ENCODE measurements at places on chromosomes 1 and 21.

DNA sequence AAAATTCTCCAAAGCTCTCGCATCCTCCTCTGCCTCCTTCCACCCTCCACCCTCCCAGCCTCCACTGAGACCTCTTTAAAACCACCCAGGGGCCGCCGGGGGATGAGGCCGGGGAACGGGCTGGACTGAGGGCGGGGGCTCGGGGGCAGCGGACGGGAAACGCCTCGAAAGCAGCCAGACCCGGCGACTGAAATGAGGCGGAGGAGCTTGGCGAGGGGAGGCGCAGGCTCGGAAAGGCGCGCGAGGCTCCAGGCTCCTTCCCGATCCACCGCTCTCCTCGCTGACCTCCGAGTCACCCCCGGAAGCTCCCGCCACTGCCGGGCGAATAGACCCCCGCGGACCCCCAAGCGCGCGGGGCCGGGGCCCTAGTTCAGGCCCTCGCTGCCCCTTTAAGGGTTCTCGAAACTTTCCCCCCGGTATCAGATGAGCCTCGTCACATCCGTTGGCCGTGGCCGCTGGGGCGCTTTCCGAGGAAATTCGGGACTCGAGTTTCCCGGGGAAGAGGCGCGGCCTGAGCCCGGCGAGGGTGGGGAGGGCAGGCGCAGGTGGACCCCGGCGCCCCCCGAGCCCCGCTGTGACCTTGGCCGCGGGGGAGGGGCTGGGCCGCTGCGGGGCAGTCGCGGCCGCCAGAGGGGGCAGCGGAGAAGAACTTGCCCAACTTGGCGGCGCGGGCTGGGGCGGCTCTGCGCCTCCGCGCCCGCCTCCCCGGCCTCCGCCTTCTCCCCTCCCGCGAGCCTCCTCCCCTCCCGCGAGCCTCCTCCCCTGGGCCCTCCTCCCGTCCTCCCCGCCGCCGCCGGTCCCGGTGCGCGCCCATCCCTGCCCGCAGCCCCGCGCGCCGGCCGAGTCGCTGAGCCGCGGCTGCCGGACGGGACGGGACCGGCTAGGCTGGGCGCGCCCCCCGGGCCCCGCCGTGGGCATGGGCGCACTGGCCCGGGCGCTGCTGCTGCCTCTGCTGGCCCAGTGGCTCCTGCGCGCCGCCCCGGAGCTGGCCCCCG lies at the start of gene BACE2:
TSS of gene BACE2 (plus strand) at position 813 of the 995 bp plus-strand sequence. CDS start at position 917, 104 bp downstream.
- DNase-seq = no peak

GRCh38 chr1:17688217-17688810 lies 66.8 kb upstream of the ACTL8 start:
- no peak for DNase-seq

- DNase-seq = no peak
Observed at GRCh38 chr1:22781483-22781882, 70.8 kb downstream of the EPHB2 start.

DNA sequence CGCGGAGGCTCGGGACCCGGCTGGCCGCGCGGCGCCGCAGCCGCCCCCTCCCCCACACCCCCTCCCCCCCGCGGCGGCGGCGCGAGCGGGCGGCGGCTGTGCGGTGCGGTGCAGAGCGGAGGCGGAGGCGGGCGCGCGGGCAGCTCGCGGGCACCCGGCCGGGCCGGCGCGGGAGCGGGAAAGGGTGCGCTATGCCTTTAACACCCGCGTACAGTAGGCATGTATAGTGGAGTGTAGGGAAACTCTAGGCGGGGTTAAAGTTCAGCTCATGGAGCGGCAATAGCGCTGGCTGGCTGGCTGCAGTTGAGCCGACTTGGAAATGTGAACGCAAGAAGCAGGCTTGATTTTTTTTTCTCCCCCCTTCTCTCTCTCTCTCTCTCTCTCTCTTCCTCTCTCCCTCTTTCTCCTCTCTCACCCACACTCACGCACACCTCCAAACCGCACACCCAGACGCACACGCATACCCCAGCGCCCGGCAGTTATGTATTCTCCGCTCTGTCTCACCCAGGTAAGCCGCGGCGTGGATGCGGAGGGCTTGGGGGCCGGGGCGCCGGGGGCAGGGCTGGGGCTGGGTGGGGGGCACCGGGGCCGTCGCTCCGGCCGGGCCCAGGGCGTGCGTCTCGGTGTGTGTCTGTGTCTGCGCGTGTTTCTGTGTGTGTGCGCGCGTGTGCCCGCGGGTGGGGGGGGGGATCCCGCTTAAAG lies at the start of gene NFIA:
TSS of gene NFIA (plus strand) at position 251 of the 702 bp plus-strand sequence.
- DNase-seq = no peak

DNA sequence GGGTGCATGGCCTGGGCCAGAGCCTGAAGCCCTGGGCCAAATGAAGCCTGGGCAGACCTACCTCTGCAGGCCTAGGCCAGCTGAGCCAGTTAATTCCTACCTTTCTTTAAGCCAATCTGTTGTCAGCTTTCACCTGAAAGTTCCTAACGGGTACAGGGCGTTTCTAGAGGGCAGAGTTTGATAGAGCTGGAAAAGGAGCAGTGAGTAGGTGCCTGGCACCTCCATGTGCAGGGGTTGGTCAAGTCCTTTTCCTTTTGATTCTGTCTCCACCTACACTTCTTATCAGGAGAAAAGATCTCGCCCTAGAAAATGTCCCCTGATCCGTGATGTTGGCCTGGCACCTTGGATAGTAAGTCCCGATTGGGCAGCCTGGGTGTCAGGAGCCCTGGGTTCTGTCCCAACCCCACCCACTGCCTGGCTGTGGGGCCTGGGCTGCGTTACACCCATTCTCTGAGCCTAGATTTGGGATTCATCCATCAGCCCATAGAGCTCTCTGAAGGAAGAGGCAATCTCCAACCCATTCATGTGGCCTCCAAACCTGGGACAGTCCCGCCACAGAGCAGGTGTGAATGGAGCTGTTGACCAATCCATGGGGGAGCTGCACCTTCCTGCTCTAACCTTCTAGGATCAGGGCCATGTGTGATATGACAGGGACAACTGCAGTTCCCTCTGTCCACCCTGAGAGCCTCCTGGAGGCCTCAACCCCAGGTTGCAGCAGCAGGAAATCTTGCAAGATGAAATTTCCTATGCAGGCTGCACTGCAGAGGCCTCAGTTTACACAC lies 304.3 kb downstream of the MATN1 start:
- DNase-seq = no peak

DNA sequence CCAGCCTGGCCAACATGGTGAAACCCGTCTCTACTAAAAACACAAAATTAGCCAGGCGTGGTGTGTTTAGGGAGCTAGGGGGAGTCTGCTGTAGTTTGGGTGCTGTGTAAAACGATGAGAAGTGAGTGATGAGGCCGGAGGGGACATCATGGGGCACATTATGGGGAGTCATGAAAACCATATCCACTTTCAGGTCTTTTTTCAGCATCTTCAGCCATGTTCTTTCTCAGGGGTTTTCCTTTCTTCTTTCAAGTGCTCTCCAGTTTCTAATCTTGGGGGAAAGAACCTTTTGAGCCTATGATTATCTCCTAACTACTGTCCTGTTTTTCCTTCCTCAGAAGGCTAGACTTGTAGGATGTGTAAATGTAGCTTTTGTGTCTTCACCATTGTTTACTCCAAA lies 14.4 kb downstream of the KDM4A start:
- DNase-seq = no peak

- DNase-seq = no peak
Observed at GRCh38 chr21:17866590-17866989, 47.4 kb upstream of the C21orf91 start.

GRCh38 chr1:5947978-5948680 lies 44.1 kb downstream of the NPHP4 start:
- DNase-seq = no peak

DNA sequence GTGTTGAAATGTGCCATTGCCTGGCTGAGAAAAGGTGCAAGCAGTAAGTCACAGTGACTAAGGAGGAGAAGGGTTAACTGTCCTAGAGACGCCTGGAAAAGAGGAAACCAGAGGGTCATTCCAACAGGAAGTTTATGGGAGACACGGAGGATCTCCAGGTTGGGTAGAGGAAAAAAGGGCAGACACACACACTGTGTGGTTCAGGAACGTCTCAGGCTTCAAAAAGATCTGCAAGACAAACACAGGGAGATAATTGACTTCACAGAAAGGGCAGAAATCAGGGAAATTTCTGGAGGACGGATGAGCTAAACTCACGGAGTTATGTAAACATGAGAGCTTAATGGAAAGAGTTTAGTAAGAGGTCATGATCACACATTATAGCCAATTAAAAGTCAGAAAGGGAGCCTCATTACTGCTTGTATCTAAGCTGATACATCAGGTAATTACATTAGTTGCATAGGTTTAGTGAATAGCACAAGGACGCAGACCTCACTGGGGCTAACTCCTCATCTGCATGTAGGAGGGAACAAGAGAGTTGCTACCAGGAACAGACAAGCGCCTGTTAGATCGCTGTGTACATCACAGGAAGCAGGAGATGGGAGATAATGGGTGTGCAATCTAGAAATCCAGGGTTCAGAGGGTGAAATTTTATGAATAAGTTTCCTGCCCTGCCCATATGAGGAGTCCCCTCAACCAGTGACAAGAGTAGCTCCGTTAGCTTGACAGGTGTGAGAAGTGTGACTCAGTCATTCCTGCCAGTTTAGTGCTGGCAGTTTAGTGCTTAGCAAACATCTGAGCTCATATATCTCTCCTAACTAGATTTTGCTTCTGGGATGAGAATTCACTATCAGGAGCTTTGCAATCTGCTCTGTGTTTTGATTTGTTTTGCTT lies 96.6 kb upstream of the TNR start:
- no peak for DNase-seq

GRCh38 chr1:16031551-16031950 lies 9.7 kb downstream of the CLCNKA start:
- no peak for DNase-seq

GRCh38 chr1:170700842-170701615 lies 37.1 kb downstream of the PRRX1 start:
- no peak for DNase-seq

GRCh38 chr1:33709783-33710718 lies 153.8 kb upstream of the HMGB4 start:
- no peak for DNase-seq

GRCh38 chr1:173056365-173056764 lies 5.6 kb upstream of the TNFSF18 start:
- DNase-seq = no peak

- DNase-seq = no peak
Observed at GRCh38 chr1:244303610-244303969, 148.1 kb downstream of the ADSS2 start.
